ENCODE measurements at places on chromosomes 6 and 20. TPM values are rescaled to one million over a fixed set of nuclear protein-coding genes. Genes with fewer than 3 reads are reported as not detected.
A peak's percentile ranks its signal among the peaks of the same experiment; 100 is the strongest.

GRCh38 chr6:72788188-72788587 is 166.3 kb downstream of the KCNQ5 start:
- H3K36me3 ChIP-seq: no peaks in the 10 kb centered on the region
- DNase-seq: no peak
- H3K27ac ChIP-seq: peak overlapping the region; percentile 72
- H3K4me1 ChIP-seq: peaks cover 22% of the 10 kb centered on the region
- H3K4me3 ChIP-seq: no peak overlapping the region
- no peaks in the 10 kb centered on the region for H3K27me3 ChIP-seq

- H3K27ac ChIP-seq: no peak overlapping the region
- no peaks in the 10 kb centered on the region for H3K36me3 ChIP-seq
- no peak overlapping the region for H3K4me3 ChIP-seq
- H3K4me1 ChIP-seq: peaks cover 7% of the 10 kb centered on the region
- H3K27me3 ChIP-seq: no peaks in the 10 kb centered on the region
These were observed 67.6 kb downstream of the PHIP start for GRCh38 chr6:79010422-79010821.

GRCh38 chr6:151961809-151962208 is 154.3 kb downstream of the ESR1 start:
- no peak for DNase-seq
- no peaks in the 10 kb centered on the region for H3K27me3 ChIP-seq
- H3K4me1 ChIP-seq: no peaks in the 10 kb centered on the region
- no peak overlapping the region for H3K4me3 ChIP-seq
- H3K27ac ChIP-seq: no peak overlapping the region

- no peak overlapping the region for H3K4me3 ChIP-seq
- DNase-seq: no peak
- no peaks in the 10 kb centered on the region for H3K27me3 ChIP-seq
- H3K36me3 ChIP-seq: no peaks in the 10 kb centered on the region
These were observed 561 bp downstream of the IL22RA2 start for GRCh38 chr6:137172734-137173431.

DNA sequence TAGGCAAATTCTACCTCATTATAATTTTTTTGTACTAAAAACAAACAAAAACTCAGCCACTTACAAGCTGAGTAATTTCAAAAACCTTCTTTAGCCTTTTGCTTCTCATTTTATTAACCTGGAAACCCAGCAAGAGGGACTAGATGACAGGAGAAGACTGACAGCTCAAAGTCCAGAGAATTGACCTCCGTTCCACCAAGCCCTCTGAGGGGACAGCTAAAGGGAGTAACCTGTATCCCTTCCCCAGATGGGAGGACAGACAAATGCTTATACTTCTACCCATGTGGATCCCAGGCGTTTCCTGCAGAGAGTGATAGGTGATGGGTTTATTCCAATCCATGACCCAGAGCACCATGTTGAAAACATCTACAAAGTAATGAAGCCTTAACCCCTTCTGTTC is 18.5 kb upstream of the MTRES1 start:
- no peaks in the 10 kb centered on the region for H3K4me1 ChIP-seq
- no peak overlapping the region for H3K4me3 ChIP-seq
- H3K27me3 ChIP-seq: no peaks in the 10 kb centered on the region
- H3K36me3 ChIP-seq: no peaks in the 10 kb centered on the region
- no peak for DNase-seq

DNA sequence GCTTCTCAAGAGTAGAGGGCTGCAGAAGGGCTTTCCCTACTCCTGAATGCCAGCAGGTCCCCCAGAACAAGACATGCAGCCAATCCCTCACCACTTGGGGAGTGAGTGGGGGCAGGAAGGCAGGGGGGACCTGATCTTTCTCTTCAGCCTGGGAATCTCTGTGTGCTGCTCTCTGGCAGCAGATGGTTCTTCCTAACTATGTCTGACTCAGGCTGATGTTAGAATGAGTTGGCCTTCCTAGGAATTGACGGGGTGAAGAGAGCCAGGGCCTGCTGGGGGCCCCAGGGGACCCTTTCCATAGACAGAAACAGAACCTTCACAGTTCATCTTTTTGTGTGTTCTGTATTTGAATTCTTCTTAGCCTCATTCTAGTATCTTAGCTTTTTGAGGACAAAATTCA is 29.0 kb upstream of the TCP11 start:
- H3K4me3 ChIP-seq: no peak overlapping the region
- DNase-seq: no peak
- H3K4me1 ChIP-seq: peaks cover 40% of the 10 kb centered on the region
- no peak overlapping the region for H3K27ac ChIP-seq
- H3K36me3 ChIP-seq: no peaks in the 10 kb centered on the region

DNA sequence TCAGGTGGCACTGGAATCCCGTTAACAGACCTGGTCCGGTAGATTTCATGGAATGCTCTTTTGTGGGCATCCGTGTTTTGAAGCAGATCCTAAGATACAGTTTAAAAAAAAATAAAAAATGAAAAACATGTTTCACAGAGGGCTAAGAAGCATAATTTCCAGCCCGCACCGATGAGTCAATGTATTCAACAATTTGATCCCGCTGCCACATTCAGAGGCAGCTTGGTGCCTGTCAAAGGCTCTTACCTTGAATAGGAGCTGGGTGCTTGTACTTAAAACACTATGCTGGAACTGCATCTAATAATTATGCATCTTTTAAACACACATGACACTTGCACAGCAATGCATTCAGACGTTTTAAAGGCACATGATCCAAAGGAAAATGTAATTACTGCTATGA is 164.8 kb downstream of the SYNE1 start:
- no peak overlapping the region for H3K4me3 ChIP-seq
- no peak for DNase-seq
- H3K36me3 ChIP-seq: no peaks in the 10 kb centered on the region
- no peaks in the 10 kb centered on the region for H3K4me1 ChIP-seq
- no peak overlapping the region for H3K27ac ChIP-seq

Gene ZSCAN23
- 4.1 TPM for total RNA-seq

All from thyroid gland (tissue), 4 donors.